ENCODE measurements at places on chromosomes 11 and 22.
A peak's percentile ranks its signal among the peaks of the same experiment; 100 is the strongest.

- no peak for DNase-seq
These were observed 941.7 kb downstream of the OPCML start for GRCh38 chr11:132590554-132590953.

DNA sequence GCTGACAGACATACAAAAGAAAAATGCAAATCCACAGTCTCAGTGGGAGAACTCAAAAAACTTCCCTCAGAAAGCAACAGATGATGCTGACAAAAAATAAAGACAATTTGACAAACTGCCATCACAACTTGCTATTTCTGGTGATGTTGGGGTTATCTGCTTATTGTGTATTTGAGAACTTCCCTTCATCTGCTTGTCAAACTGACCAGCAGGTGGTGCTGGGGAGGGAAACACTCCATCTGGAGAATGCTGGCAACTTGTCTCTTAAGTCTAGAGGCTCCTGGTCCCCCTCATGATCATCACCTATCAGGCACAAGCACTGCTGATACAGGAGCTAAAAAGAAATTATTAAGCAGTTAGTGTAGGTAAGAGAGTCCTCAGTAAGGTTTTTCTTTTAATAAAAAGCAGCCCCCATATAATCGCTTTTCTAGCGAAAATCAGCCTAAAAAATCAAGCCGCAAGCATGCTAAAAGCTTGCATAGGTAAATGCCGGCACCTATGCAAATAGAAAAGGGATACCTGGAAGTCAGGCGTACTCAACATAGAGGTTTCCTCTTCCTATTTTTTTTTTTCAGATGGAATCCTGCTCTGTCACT lies 9.8 kb upstream of the FAM111B start:
- DNase-seq: peak; percentile 40

DNA sequence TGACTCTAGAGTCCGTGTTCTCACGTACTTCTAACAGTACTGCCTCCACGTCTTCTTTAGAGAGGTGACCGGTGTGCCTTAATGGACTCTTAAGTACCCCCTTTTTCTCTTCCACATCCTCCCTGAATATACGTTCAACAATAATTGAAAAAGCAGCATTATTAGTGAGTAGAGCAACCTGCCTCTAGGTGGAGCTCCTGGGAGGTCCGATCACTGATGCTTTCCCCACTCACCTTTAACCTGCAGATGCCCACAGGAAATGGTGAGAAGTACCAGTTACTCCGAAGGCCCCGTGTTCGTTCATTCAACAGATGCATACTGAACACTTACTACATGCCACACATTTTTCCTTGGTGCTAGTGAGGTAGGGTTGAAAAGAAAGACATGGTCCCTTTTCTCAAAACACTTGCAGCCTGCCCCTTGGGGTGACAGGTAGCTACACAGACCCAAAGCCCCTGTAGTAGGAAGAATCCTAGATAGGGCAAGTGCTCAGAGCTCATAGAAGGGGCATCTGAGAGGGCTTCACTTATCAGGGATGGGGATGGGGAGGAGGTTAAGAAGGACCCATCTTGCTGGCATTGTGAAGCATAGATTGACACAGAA lies 72.7 kb downstream of the FEZ1 start:
- DNase-seq: peak; percentile 10

DNA sequence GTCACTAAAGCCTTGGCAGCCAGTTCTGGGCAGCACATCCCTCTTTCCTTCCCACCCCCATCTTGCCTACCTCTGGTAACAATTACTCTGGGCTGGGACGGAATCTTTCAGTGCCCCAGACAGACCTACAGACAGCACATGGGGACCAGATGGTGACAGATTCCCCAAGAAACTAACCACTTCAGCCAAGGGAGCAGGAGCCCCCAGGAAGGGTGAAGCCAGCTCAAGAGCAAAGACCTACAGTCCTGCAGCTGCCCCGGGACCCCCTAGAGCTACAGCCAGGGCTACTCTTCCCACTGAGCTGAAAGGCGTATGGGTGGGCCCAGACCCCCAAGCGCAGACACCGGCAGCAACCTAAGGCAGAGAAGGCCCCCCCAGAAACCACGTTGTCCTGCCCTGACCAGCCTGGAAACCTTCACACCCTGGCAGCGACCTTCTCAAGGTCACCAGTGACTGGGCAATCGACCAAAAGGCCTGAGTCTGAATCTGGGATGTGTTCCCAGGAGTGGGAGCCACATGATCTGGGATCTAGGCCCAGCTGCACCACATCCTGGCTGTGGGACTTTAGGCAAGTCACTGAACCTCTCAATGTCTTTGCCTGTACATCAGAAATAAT lies 65.8 kb downstream of the LRRC32 start:
- DNase-seq: peak; percentile 35

Measured in A172 (cell line).